Activated CD8-positive, alpha-beta T cell treated with anti-CD3 and anti-CD28 coated beads, Interleukin-2, amount 10 ng/mL, durations not matched to agents 7 days and 5 days (primary cell): ENCODE measurements at places on chromosomes 7 and 10.

- no peak overlapping the region for H3K4me3 ChIP-seq
- H3K27me3 ChIP-seq = no peaks in the 10 kb centered on the region
- no peak for DNase-seq
- no peaks in the 10 kb centered on the region for H3K36me3 ChIP-seq
Measured at GRCh38 chr10:34492081-34492480, 323.0 kb downstream of the PARD3 start.

GRCh38 chr10:20785174-20785573 is 111.9 kb downstream of the NEBL start:
- no peaks in the 10 kb centered on the region for H3K4me1 ChIP-seq
- no peaks in the 10 kb centered on the region for H3K36me3 ChIP-seq
- no peak overlapping the region for H3K27ac ChIP-seq

- no peaks in the 10 kb centered on the region for H3K27me3 ChIP-seq
- peaks cover 11% of the 10 kb centered on the region for H3K36me3 ChIP-seq
- H3K4me1 ChIP-seq = no peaks in the 10 kb centered on the region
Measured at GRCh38 chr7:157551325-157552070, 214.7 kb downstream of the DNAJB6 start.

GRCh38 chr7:125661-126060 is 66.7 kb upstream of the FAM20C start:
- DNase-seq = no peak
- H3K4me1 ChIP-seq = no peaks in the 10 kb centered on the region
- H3K36me3 ChIP-seq = no peaks in the 10 kb centered on the region
- H3K27me3 ChIP-seq = no peaks in the 10 kb centered on the region
- no peak overlapping the region for H3K27ac ChIP-seq
- no peak overlapping the region for H3K4me3 ChIP-seq

- no peak overlapping the region for H3K27ac ChIP-seq
- no peaks in the 10 kb centered on the region for H3K36me3 ChIP-seq
- H3K4me3 ChIP-seq = no peak overlapping the region
- H3K27me3 ChIP-seq = no peaks in the 10 kb centered on the region
- no peak for DNase-seq
Measured at GRCh38 chr7:141960687-141961422, 12.7 kb downstream of the TAS2R38 start.

GRCh38 chr7:124403112-124403511 is 362.5 kb downstream of the GPR37 start:
- DNase-seq = no peak
- H3K36me3 ChIP-seq = no peaks in the 10 kb centered on the region
- H3K4me1 ChIP-seq = no peaks in the 10 kb centered on the region
- no peaks in the 10 kb centered on the region for H3K27me3 ChIP-seq
- no peak overlapping the region for H3K4me3 ChIP-seq

- DNase-seq = no peak
- H3K4me3 ChIP-seq = no peak overlapping the region
- no peaks in the 10 kb centered on the region for H3K27me3 ChIP-seq
- peaks cover 46% of the 10 kb centered on the region for H3K36me3 ChIP-seq
Measured at GRCh38 chr7:2193575-2194305, 39.0 kb downstream of the MAD1L1 start.
